ENCODE measurements at places on chromosomes 4 and X.

DNA sequence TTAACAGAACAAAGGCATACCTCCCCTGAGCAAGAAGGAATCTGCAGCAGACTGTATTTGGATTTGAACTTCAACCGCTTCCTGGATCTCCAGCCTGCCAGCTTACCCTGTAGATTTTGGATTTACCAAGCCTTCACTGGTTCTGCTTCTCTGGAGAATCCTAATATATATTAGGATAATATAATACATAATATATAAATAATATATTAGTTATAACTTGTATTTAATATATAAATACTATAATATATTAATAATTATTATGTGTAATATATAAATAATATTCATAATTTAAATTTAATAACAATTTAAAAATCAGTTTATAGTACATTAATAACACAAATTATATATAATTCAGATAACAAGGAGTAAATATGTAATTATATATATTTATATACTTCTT lies 121.4 kb downstream of the COX18 start:
- DNase-seq: no peak

DNA sequence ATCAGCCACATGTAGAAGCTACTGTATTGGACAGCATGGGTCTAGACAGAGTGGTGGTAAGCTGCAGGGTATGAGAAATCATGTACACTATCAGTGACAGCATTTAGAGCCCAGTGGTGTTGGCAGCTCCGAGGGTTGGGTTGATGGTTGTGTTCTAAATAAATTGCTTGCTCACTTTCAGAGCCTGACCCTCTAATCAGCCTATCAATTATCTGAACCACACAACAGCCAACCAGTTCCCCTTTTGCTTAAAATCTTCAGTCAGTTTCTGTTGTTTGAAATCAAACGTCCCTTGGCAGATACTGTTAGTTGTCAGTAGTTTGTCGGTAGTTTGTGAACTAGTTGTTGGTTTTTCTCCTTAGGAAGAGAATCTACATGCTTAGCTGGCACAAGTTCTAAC lies 99.8 kb upstream of the RAI2 start:
- no peak for DNase-seq

DNA sequence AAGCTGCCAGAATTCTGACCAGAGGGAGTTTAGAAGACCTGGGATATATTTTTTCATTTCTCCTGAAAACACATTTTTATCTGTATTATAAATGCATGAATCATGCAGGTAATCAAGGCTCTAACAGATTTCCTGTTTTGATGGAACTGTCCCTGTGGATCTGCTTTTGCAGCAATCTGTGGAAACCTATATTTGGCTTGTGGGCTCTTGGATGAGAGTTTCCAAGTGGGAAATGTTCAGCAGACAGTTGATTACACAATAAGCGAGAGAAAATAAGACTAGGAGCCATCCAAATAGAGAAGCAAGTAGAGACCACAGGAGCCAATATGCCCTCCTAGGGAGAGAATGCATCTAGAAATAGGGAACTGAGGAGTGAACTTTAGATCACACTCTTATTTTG lies 105.0 kb downstream of the NDST3 start:
- DNase-seq: no peak

DNA sequence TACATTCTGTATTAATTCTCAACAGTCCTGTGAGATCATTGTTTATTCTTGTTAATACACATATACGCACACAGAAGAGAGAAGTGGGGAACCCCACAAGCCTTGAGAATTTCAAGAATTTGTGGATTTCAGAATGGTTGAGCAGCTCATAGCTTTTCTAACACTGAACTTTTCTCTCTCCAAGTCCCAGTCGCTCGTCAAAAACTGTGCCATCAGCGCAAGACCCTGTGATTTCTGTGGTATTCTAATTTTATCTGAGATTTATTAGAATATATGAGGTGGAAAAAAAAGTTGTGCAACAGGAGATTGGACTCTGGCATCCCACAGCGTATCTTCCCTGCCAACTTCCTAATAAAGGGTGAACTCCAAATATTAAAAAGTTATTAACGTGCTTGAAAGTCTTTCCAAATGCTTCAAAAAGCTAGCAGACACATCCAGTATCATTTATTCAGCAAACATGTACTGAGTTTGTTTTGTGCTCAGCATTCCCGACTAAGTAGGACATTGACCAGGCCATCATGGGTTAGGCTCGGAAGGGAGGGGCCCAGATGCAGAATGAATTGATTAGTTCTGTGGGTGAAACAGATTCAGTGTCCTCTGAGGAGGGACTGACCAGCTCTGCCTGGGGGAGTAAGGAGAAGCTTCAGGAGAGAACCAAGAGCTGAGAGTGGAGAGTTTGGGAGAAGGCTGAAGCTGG lies 165.6 kb downstream of the CBR4 start:
- DNase-seq: no peak
